Activated naive CD4-positive, alpha-beta T cell treated with anti-CD3 and anti-CD28 coated beads, Interleukin-2, amount 50 U/mL, for 72 hours (primary cell): ENCODE measurements at places on chromosomes 5 and 9. TPM values are rescaled to one million over a fixed set of nuclear protein-coding genes. Genes with fewer than 3 reads are reported as not detected.

LEAP2 gene
- 3.8 TPM for total RNA-seq

QRFP gene
- total RNA-seq: not detected

MSH3 gene
- total RNA-seq: 22.5 TPM

TMC1 gene
- not detected for total RNA-seq

DIPK1B gene
- 0.37 TPM for total RNA-seq

PHF24 gene
- total RNA-seq: 0.06 TPM
